ENCODE measurements at places on chromosomes 6 and 20. TPM values are rescaled to one million over a fixed set of nuclear protein-coding genes. Genes with fewer than 3 reads are reported as not detected.

GRCh38 chr6:143074670-143075318 lies 14.1 kb downstream of the AIG1 start:
- peaks cover 3% of the 10 kb centered on the region for H3K4me1 ChIP-seq
- no peak overlapping the region for H3K27ac ChIP-seq
- no peak for DNase-seq
- H3K4me3 ChIP-seq = no peak overlapping the region

- no peaks in the 10 kb centered on the region for H3K4me1 ChIP-seq
- no peaks in the 10 kb centered on the region for H3K36me3 ChIP-seq
- H3K27ac ChIP-seq = no peak overlapping the region
- no peak overlapping the region for H3K4me3 ChIP-seq
- DNase-seq = no peak
Observed at GRCh38 chr6:148924226-148925012, 177.6 kb downstream of the UST start.

- peaks cover 4% of the 10 kb centered on the region for H3K4me1 ChIP-seq
- no peaks in the 10 kb centered on the region for H3K36me3 ChIP-seq
- DNase-seq = peak; percentile 75
Observed at GRCh38 chr20:57092112-57092899, 174.1 kb downstream of the BMP7 start.

GRCh38 chr6:166267526-166267925 lies 40.7 kb downstream of the PRR18 start:
- H3K4me1 ChIP-seq = no peaks in the 10 kb centered on the region
- H3K4me3 ChIP-seq = no peak overlapping the region
- H3K36me3 ChIP-seq = no peaks in the 10 kb centered on the region

DNA sequence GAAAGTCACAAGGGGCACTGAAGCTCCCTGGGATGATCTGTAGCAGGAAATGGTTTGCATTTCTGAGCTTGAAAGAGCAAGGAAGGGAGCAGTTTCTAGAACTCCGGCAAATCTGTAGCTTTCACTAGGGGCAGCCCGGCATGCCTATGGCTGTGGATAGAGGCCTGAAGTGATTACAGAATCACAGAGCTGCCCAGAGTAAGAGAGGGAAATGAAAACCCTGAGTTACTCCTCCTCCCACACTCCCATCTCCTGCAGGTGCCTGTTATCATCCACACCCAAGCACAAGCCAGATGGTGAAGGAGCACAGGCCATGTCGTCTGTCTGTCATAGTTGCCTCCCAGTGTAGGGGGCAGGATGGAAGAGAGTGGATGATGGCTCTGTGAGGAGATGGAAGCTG lies 37.1 kb downstream of the HLA-F start:
- no peak overlapping the region for H3K27ac ChIP-seq
- no peak for DNase-seq
- H3K27me3 ChIP-seq = no peaks in the 10 kb centered on the region
- H3K4me3 ChIP-seq = no peak overlapping the region
- peaks cover 34% of the 10 kb centered on the region for H3K4me1 ChIP-seq
- H3K36me3 ChIP-seq = peaks cover 10% of the 10 kb centered on the region

DNA sequence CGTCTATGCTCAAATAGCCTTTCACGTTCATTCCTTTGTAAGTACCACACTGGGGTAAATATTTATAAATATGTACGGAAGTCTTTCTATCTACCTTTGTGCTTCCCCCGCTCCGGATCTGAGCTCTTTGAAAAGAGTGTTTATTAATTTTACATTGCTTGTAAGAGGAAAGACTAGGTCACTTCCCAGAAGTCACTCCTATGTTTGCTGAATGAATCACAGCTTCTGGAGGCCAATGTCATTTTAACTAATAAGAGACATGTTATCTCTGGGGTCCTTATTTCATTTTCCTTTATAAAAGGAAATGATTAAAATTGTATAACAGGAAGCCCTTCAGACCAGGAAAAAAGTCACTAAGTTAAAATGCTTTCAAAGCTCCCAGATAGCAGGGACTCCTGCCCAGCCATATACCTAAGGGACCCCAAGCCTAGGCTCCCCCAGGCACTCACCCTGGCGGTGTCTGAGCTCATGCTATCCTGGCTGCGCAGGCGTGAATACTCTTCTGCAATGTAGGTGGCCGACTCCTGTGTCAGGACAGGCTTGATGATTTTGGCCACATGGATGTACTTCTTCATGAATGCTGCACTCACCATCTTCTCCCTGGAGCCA lies 12.6 kb downstream of the MCM3 start:
- H3K4me1 ChIP-seq = peaks cover 14% of the 10 kb centered on the region
- no peak for DNase-seq
- H3K27me3 ChIP-seq = no peaks in the 10 kb centered on the region
- peaks cover 49% of the 10 kb centered on the region for H3K36me3 ChIP-seq
- no peak overlapping the region for H3K4me3 ChIP-seq

- no peak for DNase-seq
- no peaks in the 10 kb centered on the region for H3K27me3 ChIP-seq
- no peaks in the 10 kb centered on the region for H3K4me1 ChIP-seq
- H3K36me3 ChIP-seq = no peaks in the 10 kb centered on the region
- no peak overlapping the region for H3K4me3 ChIP-seq
Observed at GRCh38 chr6:83378621-83379388, 52.0 kb downstream of the ME1 start.

DNA sequence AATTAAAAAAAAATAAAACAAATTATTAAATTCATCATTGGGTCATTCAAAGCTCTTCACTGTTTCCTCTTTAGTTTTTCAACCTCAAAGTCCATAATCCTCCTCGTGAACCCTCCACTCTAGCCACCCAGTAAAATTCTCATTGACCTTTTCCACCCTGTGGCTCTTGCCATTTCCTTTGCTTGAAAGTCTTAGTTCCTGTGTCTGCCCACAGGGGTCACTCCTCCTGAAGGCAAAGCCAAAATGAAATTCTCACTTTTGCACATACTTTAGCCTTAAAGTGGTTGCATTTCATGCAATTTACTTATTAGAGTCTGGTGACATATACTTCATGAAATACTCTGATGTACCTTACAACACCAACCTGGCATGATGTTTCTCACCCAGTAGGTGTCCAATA lies 263.7 kb downstream of the BMP2 start:
- no peaks in the 10 kb centered on the region for H3K4me1 ChIP-seq
- no peak overlapping the region for H3K4me3 ChIP-seq
- no peaks in the 10 kb centered on the region for H3K36me3 ChIP-seq

- DNase-seq = no peak
- H3K4me1 ChIP-seq = peaks cover 6% of the 10 kb centered on the region
- no peak overlapping the region for H3K27ac ChIP-seq
- peaks cover 4% of the 10 kb centered on the region for H3K27me3 ChIP-seq
- H3K4me3 ChIP-seq = no peak overlapping the region
- peaks cover 3% of the 10 kb centered on the region for H3K36me3 ChIP-seq
Observed at GRCh38 chr6:143621876-143622605, 55.7 kb upstream of the PHACTR2 start.

DNA sequence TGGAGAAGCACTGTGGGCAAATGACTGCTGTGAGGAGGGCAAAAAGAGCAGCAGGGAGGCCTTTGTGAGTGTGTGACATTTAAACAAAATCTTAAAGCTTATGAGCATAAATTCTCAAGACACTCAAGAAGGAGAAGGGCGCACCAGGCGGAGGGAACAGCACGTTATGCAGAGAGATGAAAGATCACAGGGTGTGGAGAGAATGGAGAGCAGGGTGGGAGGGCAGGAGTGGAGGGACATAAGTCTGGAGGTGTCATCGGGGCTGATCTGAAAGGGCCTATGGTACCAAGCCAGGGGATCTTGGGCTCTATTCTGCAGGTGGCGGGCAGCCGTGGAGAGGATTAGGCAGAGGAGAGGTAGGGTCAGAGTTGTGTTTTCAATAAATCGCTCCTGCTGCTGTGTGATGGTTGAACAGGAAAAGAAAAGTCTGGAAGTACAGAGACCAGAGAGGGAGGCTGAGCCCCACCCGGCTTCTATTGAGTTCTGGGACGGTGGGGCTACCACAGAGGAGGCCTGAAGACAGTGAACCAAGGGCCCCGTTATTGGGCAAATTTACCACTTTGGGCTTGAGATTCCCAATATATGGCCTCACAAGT lies 24.3 kb upstream of the DLGAP4 start:
- H3K27me3 ChIP-seq = peaks cover 11% of the 10 kb centered on the region
- peak; percentile 4 for DNase-seq
- H3K36me3 ChIP-seq = no peaks in the 10 kb centered on the region
- H3K4me3 ChIP-seq = no peak overlapping the region

The FAM217B gene
- total RNA-seq = 36.0 TPM

The TRIM38 gene
- total RNA-seq = 29.1 TPM

The CAGE1 gene
- total RNA-seq = 0.17 TPM

All from activated naive CD8-positive, alpha-beta T cell treated with anti-CD3 and anti-CD28 coated beads, Interleukin-2, amount 10 ng/mL, durations not matched to agents 7 days and 5 days (primary cell).